Calu3 (cell line): ENCODE measurements at places on chromosomes 7 and 10. TPM values are rescaled to one million over a fixed set of nuclear protein-coding genes. Genes with fewer than 3 reads are reported as not detected.

GRCh38 chr7:158613481-158613880 is 25.9 kb upstream of the PTPRN2 start:
- H3K4me1 ChIP-seq = no peaks in the 10 kb centered on the region
- DNase-seq = no peak
- no peak overlapping the region for H3K4me3 ChIP-seq
- no peak overlapping the region for H3K27ac ChIP-seq
- no peaks in the 10 kb centered on the region for H3K27me3 ChIP-seq

- H3K27ac ChIP-seq = no peak overlapping the region
- H3K4me3 ChIP-seq = no peak overlapping the region
- no peaks in the 10 kb centered on the region for H3K36me3 ChIP-seq
- DNase-seq = no peak
- H3K4me1 ChIP-seq = no peaks in the 10 kb centered on the region
Observed at GRCh38 chr7:137606061-137606674, 240.6 kb downstream of the DGKI start.

GRCh38 chr7:92831716-92832533 is 4.4 kb downstream of the CDK6 start:
- peaks cover 72% of the 10 kb centered on the region for H3K36me3 ChIP-seq
- DNase-seq = peak; percentile 8
- H3K4me3 ChIP-seq = peak overlapping the region; percentile 79
- peak overlapping the region; percentile 90 for H3K27ac ChIP-seq

GRCh38 chr7:134920026-134920753 is 66.1 kb upstream of the AGBL3 start:
- no peak overlapping the region for H3K4me3 ChIP-seq
- H3K36me3 ChIP-seq = no peaks in the 10 kb centered on the region
- no peak for DNase-seq
- H3K4me1 ChIP-seq = no peaks in the 10 kb centered on the region

GRCh38 chr7:2681929-2682799 is 5.8 kb upstream of the AMZ1 start:
- no peak overlapping the region for H3K4me3 ChIP-seq
- peaks cover 76% of the 10 kb centered on the region for H3K27me3 ChIP-seq
- peaks cover 10% of the 10 kb centered on the region for H3K4me1 ChIP-seq
- no peak overlapping the region for H3K27ac ChIP-seq
- no peak for DNase-seq
- peaks cover 5% of the 10 kb centered on the region for H3K36me3 ChIP-seq

GRCh38 chr10:23886355-23886754 is 322.6 kb upstream of the KIAA1217 start:
- no peaks in the 10 kb centered on the region for H3K4me1 ChIP-seq
- no peak overlapping the region for H3K27ac ChIP-seq
- no peaks in the 10 kb centered on the region for H3K27me3 ChIP-seq
- no peaks in the 10 kb centered on the region for H3K36me3 ChIP-seq
- no peak for DNase-seq
- H3K4me3 ChIP-seq = no peak overlapping the region

- DNase-seq = no peak
- peaks cover 10% of the 10 kb centered on the region for H3K4me1 ChIP-seq
- H3K27me3 ChIP-seq = no peaks in the 10 kb centered on the region
- H3K27ac ChIP-seq = no peak overlapping the region
- no peak overlapping the region for H3K4me3 ChIP-seq
Observed at GRCh38 chr7:90599892-90600555, 3.9 kb downstream of the CDK14 start.

- H3K4me1 ChIP-seq = no peaks in the 10 kb centered on the region
- H3K4me3 ChIP-seq = no peak overlapping the region
- no peaks in the 10 kb centered on the region for H3K36me3 ChIP-seq
- no peaks in the 10 kb centered on the region for H3K27me3 ChIP-seq
- no peak for DNase-seq
- no peak overlapping the region for H3K27ac ChIP-seq
Observed at GRCh38 chr10:19983880-19984565, 167.8 kb downstream of the PLXDC2 start.

DNA sequence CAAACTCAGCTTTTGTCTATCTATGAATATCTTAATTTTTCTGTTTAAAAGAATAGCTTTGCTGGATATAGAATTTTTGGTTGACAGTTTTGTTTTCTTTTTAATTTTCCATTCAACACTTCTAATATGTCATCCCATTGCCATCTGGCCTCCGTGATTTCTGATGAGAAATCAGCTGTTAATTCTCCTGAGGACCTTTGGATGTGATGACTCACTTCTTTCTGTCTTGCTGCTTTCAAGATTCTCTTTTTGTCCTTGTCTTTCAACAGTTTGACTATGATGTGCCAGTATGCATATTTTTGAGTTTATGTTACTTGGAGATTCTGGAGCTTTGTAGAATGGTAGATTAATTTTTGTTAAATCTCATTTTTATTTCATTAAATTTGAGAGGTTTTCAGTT is 38.4 kb downstream of the ZNF518A start:
- no peak overlapping the region for H3K27ac ChIP-seq
- H3K4me1 ChIP-seq = no peaks in the 10 kb centered on the region
- H3K4me3 ChIP-seq = no peak overlapping the region

DNA sequence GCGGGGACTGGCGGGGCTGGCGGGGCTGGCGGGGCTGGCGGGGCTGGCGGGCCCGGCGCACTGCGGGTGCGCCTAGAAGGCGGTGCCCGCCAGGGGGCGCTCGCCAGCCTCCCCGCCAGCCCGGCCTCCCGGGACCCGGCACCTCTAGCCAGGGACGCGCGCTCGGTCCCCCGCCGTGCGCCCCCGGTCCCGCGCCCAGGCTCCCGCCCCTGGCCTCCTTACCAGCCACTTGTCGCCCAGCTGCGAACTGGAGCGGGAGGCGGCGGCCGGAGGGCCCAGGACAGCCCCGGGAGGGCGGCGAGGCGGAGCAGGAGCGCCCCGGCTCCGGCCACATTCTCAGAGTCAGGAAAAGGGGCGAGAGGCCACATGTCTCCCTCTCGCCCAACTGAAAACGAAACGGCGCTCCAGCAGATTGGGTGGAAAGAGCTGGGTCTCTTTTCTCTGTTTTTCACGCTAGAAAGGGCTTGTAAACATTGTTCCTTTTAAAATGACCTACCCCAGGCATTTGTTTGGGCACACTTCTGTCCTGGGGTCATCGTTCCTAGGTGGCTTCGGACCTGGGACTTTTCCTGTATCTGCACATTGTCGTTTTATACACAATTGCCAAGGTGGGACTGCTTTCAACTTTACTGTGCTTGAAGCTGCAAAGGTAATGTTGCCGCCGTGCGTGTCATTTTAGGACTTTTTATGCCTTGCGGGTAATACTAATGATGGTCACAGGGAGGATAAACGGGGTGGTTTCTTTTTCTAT is 378 bp upstream of the PRKCQ start:
- no peaks in the 10 kb centered on the region for H3K4me1 ChIP-seq
- peak overlapping the region; percentile 79 for H3K4me3 ChIP-seq

The FAM24B gene
- 5.1 and 6.3 TPM in 2 replicates for total RNA-seq

The GSDME gene
- 9.4 and 11.9 TPM in 2 replicates for total RNA-seq

The PRKG1 gene
- 0.21 and 0.81 TPM in 2 replicates for total RNA-seq

The C10orf53 gene
- total RNA-seq = not detected in 2 replicates

The ZNF783 gene
- 17.8 and 18.1 TPM in 2 replicates for total RNA-seq

The GIMAP6 gene
- not detected in 2 replicates for total RNA-seq
